ENCODE measurements at places on chromosomes 3 and 15. TPM values are rescaled to one million over a fixed set of nuclear protein-coding genes. Genes with fewer than 3 reads are reported as not detected.

Gene ITIH3
- total RNA-seq: not detected

Gene SLC12A6
- total RNA-seq: 19.8 TPM

Gene VIPR1
- total RNA-seq: 0.69 TPM

Gene TEX55
- not detected for total RNA-seq

Gene SRGAP3
- 5.4 TPM for total RNA-seq

Gene IGDCC3
- 0.05 TPM for total RNA-seq

Gene PLCH1
- 2.8 TPM for total RNA-seq

Gene CPNE9
- total RNA-seq: not detected

Gene ABHD17C
- 4.7 TPM for total RNA-seq

Gene RBP2
- total RNA-seq: not detected

Gene AAGAB
- total RNA-seq: 78.8 TPM

Gene FEZF2
- not detected for total RNA-seq

Gene LSG1
- total RNA-seq: 37.3 TPM

Gene IMPG2
- 0.35 TPM for total RNA-seq

Gene GOLGA6D
- not detected for total RNA-seq

Measured in renal cortical epithelial cell (primary cell).